ENCODE measurements at places on chromosomes 7 and 10.

DNA sequence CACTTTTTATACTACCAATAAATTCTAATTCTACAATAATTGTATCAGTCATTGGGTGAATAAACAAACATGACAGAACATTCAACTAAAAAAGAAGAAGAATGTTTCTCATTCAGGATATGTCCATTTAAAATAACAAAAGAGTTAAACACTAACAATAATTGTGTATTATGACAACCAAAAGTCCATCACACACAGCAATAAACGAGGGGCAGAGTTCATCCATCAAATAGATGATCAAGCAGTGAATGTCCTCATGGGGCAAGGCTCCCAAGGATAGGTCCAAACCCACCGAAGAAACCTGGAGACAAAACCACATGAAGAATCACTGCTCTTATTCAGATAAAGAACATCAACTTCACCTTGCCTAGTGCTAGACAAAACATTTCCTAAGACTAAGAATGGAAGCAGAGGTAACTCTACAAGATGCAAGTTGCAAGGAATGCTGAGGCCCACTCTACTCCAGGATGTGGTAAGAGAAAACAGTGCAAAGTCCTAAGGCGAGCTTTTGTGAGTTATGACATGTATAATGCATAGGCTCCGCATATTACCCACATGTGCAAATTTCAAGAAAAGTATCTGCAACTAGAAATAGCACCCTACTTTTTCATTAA lies 115.1 kb downstream of the PARD3 start:
- no peak for DNase-seq

DNA sequence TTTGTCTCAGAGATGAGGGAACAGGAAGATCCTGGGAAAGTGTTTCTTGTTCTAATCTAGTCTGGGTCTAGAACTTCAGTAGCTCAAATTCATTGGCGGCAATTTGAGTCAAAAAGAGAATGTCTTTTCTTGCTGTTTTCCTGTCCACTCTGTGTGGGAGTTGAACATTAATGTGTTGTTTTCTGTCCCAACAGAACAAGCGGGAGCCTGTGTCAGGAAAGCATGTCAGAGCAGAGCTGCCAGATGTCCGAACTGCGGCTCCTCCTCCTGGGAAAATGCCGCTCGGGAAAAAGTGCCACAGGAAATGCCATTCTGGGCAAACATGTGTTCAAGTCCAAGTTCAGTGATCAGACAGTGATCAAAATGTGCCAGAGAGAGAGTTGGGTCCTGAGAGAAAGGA lies 16.0 kb downstream of the GIMAP8 start:
- DNase-seq, result no peak

DNA sequence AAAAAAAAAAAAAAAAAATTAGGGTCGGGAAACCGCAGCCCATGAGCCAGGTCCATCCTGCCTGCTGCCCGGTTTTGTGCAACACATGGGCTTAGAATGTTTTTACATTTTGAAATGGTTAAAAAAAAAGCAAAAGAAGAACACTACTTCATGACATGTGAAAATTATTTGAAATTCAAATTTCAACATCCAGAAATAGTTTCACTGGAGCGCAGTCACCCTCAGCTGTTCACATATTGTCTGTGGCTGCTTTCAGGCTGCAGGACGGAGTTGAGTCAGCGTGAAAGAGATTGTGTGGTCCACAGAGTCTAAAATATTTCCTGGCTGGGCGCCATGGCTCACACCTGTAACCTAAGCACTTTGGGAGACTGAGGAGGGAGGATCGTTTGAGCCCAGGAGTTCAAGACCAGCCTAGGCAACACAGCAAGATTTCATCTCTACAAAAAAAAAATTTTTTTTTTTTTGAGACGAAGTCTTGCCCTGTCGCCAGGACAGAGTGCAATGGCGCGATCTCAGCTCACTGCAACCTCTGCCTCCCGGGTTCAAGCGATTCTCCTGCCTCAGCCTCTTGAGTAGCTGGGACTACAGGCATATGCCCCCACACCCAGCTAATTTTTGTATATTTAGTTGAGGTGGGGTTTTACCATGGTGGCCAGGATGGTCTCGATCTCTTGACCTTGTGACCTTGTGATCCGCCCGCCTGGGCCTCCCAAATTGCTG lies 63.9 kb upstream of the ECHDC3 start:
- no peak for DNase-seq

DNA sequence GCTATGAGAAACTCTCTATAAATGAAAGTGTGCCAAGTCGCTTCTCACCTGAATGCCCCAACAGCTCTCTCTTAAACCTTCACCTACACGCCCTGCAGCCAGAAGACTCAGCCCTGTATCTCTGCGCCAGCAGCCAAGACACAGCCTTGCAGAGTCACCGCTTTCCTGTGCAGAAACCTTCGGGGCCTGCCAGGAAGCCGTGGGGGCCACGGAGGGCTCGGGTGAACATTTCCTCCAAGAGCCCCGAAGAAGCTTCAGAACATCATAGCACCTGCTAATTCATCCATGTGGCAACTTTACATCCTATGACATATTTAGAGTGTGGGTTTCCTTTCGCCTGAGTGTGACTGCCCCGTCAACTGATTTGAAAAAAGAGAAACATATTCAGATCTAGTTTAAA lies 55.7 kb upstream of the PRSS58 start:
- DNase-seq, result no peak

- DNase-seq, result no peak
Observed at GRCh38 chr7:121940918-121941317, 68.0 kb downstream of the PTPRZ1 start.

Data from skeletal muscle cell (primary cell).